Stimulated activated CD8-positive, alpha-beta memory T cell treated with anti-CD3 and anti-CD28 coated beads, Interleukin-15, amount 100 ng/mL, for 4 hours (primary cell): ENCODE measurements at places on chromosomes 5 and 9.

DNA sequence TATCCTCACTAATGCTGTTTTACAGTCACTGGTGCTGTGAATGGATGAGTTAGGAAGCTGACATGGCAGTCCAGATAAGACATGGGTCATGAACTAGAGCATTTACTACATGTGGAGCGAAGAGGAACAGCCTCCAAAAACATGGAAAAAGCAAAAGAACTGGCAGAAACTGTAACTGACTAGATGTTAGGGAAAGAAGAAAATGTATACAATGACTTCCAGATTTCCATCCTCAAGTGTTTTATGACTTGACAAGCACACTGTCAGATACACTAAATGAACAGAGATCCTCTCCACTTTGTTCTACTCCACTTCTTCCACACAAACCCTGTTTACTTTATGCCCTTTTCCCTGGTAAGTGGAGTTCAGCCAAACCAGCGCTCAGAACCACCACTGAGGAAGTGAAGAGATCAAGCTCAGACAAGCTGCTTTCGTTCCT is 11.5 kb downstream of the HMGCS1 start:
- no peak for DNase-seq

GRCh38 chr5:83551821-83552220 is 80.3 kb downstream of the VCAN start:
- DNase-seq = no peak

- no peak for DNase-seq
Observed at GRCh38 chr9:32587901-32588300, 14.9 kb upstream of the NDUFB6 start.

DNA sequence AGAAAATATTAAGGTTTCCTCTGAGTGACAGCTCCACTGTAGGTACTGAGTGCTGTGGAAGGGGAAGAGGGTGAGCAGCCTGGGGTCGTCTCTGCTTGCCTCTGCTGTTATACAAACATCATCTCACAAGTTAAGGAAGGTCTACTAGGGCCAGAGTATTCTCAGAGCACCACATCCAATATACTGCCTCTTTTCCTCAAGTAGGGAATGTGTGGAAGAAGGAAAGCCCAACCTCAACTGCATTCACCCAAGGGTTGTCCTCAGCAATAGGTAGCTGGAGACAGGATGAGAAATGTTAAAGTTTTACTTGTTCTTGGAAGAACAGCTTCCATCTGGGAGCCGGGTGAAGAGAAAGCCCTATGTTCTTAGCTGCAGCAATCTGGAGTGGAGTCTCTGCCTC is 1062.3 kb upstream of the CDH10 start:
- DNase-seq = no peak

GRCh38 chr9:2234371-2234893 is 219.3 kb downstream of the SMARCA2 start:
- DNase-seq = no peak

GRCh38 chr9:79000230-79001002 is 571.3 kb upstream of the TLE4 start:
- no peak for DNase-seq

- DNase-seq = no peak
Observed at GRCh38 chr9:96603305-96604003, 16.2 kb downstream of the CDC14B start.

- no peak for DNase-seq
Observed at GRCh38 chr9:79446523-79447307, 125.0 kb upstream of the TLE4 start.

- DNase-seq = no peak
Observed at GRCh38 chr9:123742009-123742767, 187.7 kb downstream of the DENND1A start.

DNA sequence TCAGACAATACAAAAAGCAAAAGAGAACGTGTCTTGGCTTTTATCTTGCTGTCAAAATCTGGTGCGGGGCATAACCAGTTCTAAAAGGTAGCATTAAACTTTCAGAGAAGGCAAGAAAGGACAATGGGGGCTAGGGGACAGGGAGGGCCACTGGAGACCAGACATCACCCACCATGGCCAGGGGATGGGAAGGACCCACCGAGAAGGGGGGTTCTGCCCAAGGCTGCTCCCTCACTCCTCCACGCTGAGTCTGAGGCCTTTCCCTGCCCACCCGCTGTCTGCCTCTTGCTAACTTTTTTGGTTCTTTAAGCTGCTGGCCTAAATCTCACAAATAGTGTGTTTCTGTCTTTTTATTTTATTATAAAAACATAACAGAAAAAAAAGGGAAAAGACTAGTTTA is 33.6 kb downstream of the ATPSCKMT start:
- DNase-seq = no peak

DNA sequence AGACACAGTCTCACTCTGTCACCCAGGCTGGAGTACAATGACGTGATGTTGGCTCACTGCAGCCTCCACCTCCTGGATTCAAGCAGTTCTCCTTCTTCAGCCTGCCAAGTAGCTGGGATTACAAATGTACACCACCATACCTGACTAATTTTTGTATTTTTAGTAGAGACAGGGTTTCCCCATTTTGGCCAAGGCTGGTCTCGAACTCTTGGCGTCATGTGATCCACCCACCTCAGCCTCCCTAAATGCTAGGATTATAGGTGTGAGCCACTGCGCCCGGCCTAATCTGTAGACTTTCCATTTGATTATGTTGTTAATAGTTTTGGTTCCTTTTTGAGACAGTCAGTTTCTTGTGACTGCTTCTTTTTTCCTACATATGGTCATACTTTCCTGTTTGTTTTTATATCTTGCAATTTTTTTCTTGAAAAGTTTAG is 31.0 kb downstream of the MTREX start:
- no peak for DNase-seq

GRCh38 chr5:153592081-153592480 is 101.6 kb downstream of the GRIA1 start:
- no peak for DNase-seq
